Fibroblast of skin of right quadriceps (primary cell): ENCODE measurements at places on chromosomes 12 and 14.

- no peak for DNase-seq
These were observed 60.9 kb downstream of the EMP1 start for GRCh38 chr12:13257356-13257875.

GRCh38 chr14:68693926-68694325 is 98.9 kb downstream of the ZFP36L1 start:
- no peak for DNase-seq

DNA sequence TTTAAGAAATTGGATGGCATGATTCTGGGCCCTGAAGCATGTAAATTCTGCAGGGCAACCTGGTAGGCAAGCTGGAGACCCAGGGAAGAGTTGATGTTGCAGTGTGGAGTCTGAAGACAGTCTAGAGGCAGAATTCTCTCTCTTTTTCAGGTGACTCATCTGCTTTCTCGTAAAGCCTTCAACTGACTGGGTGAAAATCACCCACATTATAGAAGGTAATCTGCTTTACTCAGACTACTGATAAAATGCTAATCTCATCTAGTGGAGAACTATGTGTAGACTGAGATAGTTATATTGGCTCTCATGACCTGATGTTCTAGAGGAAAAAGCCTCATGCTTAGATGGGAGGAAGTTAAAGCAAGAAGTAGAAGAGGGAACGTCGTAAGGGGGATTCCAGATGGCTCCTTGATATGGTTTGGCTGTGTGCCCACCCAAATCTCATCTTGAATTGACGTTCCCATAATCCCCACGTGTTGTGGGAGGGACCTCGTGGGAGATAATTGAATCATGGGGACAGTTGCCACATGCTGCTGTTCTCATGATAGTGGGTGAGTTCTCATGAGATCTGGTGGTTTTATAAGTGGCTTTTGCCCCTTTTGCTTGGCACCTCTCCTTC is 723.8 kb downstream of the BCL11B start:
- no peak for DNase-seq

DNA sequence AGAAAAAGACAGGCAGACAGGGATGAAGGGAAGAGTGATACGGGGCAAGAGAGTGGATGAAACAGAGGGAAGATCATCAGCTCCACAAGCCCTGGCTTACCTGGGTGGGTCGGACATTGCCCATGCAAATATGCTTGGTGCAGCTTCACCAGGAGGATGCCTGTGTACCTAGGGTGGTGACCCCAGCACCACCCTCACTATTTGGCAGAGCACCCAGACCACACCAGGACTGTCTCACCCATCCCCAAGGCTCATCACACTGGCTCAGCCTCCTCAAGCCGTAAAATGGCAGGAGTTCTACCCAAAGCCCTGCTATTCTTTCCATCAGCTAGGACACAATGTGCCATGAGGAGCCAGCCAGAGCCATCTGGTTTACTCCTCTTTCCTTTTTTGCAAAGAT is 3.0 kb downstream of the GALNT8 start:
- no peak for DNase-seq

GRCh38 chr12:3968523-3968922 is 95.3 kb upstream of the PARP11 start:
- DNase-seq = no peak

GRCh38 chr14:24368562-24369252 is 723 bp downstream of the NFATC4 start:
- DNase-seq = peak; percentile 91

DNA sequence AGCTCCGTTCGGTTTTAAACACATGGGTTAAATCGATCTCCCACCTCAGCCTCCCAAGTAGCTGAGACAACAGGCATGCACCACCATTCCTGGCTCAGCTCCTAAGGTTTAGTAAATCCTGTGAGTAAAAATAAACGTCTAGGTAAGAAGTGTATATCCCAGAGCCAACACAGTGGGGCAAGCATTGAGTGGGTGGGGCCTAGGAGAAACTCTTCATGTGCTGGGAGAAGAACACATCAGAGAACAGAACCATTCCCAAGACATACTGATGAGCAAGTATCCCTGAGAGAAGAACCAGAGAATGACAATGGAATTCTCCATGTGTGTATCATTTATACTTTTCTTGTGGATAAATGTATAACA is 86.3 kb downstream of the SEC23A start:
- no peak for DNase-seq

DNA sequence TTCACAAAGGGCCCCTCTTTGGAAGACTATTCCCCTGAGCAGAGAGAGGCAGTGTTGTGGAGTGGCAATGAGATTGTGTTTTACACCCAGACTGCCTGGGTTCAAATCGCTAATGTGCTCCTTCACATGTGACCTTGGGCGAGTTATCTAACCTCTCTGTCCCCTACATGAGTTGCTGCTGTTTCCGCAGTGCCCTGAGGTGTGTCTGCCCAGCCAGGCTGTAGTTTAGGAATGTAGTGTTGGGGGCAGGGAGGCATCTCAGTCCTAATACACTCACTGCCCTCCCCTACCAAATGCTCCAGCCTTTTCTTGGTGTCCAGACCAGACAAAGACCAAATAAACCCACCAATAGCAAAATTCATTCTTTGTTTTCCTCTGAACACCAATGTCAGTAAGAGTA is 78.6 kb downstream of the SLC24A4 start:
- DNase-seq = no peak

- DNase-seq = no peak
These were observed 66.4 kb upstream of the OTOGL start for GRCh38 chr12:80032946-80033345.

- DNase-seq = no peak
These were observed 859.9 kb upstream of the ATXN7L3B start for GRCh38 chr12:73677520-73678291.

DNA sequence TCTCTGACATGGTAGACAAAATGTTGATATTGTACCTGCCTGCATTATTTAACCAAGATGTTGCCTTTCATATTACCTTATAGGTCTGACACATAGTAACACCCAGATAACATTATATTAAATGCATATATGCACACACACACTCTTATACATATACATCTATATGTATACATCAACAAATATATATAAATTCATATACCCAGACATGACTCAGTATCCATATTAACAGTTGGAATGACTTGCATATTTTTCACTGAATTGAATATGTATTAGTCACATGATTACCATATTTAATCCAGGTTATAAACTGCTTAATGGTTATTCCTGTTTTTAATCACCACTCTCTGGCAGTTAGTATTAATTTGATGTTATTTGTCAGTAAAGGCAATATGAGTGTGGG is 85.2 kb downstream of the PAX9 start:
- no peak for DNase-seq

DNA sequence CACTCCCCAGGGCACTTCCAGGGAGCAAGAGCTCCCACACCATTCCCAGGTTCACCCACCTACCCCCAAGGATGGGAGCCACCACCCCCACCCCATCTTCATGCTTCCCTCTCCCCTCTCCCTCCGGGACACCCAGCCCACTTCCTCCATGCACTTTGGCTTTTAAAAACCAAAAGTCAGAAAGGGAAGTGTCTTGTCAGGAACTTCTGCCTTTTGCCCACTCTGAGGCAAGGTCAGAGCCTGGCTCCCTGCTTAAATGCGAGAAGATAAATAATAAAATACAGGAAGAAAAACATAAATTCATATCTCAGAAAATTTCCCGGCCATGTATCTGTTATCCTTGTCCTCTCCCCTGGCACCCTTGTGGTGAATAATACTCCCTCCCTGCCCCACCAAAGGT is 81.6 kb downstream of the PTGER2 start:
- DNase-seq = no peak

GRCh38 chr12:65313719-65314317 is 35.3 kb downstream of the MSRB3 start:
- peak; percentile 49 for DNase-seq

DNA sequence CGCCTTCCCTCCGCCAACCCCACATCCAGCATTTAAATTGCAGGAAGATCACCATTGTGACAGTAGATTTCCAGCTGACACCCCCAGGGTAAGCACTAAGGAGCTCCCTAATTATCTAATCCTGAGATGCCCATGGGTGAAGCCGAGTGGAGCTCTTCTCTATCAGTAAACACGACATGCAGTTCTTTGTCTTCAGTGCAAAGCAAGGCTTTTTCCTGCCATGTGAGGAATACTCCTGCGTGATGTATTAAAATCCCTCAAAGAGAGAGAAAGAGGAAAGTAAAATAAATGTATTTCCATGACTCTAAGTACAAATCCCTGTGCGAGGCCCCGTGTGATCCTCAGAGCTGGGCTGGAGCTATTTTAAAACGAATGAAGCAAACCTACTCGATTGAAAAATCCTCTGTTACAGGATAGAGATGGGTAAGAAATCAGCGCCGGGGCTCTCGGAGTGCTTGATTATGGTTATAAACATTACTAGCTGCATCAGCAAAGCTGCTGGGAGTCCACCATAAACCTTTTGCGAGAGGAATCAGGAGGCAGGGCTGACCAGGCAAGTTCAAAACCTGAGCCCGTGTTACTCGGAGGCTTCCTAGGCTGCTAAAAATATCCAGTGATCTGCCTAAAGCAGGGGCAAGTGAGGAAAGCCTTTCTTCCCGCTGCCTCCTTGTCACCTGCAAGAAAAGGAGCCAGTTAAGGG is 61.5 kb downstream of the MAP1LC3B2 start:
- no peak for DNase-seq

DNA sequence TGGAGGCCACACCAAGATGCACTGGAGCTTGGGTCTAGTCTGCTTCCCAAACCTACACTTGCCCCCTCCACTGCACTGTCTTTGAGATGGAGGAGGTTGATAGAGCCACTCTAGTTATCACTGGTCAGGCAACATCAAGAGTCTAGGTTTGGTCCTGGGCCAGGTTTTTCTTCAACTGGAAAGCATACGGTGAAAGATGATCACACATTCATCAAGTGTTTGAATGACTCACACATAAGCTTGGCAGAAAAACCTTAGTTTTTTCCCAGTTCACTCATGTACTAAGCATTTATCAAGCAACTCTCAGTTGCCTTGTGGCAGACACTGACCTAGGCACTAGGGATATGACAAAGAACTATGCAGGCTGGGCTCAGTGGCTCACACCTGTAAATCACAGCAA is 84.5 kb downstream of the PLEKHG3 start:
- DNase-seq = peak; percentile 95

GRCh38 chr12:56671608-56672007 is 16.5 kb downstream of the PTGES3 start:
- DNase-seq = no peak

- no peak for DNase-seq
These were observed 49.0 kb downstream of the ZC3H14 start for GRCh38 chr14:88611878-88612277.

GRCh38 chr12:8065991-8066594 is at the start of gene C3AR1:
TSS of gene C3AR1 (minus strand) at chr12:8066359. CDS start at chr12:8060185, 6,174 bp downstream.
- peak; percentile 73 for DNase-seq

- DNase-seq = peak; percentile 49
These were observed 65.7 kb downstream of the TTC9 start for GRCh38 chr14:70707138-70708038.

GRCh38 chr14:85439696-85440328 is 90.1 kb upstream of the FLRT2 start:
- DNase-seq = peak; percentile 82

DNA sequence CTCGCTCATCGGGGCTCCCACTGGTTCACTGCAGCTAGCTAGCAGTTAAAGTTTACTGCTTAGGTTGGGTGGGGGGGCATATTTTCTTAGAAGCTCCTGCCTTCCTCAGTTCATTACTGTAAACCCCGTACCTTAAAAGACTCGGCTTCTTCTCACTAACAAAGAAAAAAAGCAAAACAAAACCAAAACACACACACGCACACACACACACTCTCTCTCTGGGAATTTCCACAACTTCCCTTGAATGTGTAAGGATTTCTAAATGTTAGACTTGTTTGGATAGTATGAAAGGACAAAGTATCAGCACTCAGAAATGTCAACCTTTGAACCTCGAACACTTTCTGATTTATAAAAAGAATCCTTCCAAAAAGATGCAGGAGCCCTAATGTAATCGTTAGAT is 927 bp downstream of the PTHLH start:
- DNase-seq = no peak

GRCh38 chr12:56722832-56723231 is 2.3 kb downstream of the NACA start:
- no peak for DNase-seq

DNA sequence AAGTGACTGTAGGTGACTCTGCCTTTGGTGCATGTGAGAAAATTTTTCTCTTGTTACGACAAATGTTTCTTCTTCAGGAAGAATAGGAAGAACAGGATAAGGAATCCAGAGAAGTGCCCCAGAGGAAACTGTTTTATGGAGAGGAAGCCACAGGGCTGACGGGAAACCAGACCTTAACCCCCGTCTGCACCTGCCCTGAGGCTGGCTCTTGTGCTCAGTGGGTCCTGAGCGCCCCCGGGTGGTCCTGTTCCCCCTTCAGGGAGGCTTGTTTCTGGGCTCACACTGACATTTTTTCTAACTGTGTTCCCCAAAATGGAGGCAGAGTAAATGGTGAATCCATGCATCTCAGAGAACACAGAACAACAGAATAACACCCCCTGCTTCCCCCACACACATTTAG is 691.8 kb downstream of the TMEM121 start:
- DNase-seq = no peak

GRCh38 chr14:104647467-104648043 is 41.9 kb upstream of the INF2 start:
- no peak for DNase-seq

GRCh38 chr12:70774055-70774454 is 136.8 kb upstream of the PTPRB start:
- DNase-seq = peak; percentile 77

DNA sequence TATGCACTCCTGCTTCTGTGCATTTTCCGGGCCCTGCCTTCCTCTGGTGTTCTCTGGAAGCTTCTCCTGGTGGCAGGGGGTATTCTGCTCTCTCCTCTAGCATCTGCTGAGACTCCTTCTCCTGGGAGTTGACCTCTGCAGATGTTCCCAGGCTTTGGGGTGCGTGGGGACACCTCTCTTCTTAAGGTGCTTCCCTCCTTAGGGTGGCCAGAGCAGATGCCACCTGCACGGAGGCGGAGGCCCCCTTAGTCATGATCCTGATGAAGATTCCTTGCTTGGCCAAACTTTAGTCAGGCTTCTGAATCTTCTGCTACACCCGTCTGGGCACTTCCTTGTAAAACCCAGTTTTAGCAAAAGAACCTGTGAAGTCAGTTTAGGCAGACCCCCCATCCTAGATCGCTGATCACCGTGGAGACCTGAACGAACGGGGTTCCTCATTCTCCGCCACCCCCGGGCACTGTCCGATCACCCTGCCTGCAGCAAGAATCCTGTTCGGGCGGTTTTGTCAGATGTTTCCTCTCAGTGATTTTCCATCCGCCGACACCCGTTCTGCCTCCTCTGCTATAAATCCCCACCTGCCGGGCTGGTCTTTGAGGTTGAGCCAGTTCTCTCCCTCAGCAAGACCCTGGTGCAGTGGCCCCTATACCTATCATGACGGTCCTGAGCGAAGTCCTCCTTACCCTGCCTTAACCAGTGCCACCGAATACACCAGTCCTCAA is 111.9 kb downstream of the CALM1 start:
- no peak for DNase-seq

- DNase-seq = no peak
These were observed 70.7 kb downstream of the SLC8A3 start for GRCh38 chr14:70118064-70118463.

GRCh38 chr12:82805812-82806497 is 119.2 kb downstream of the TMTC2 start:
- DNase-seq = peak; percentile 22
